ENCODE measurements at places on chromosomes 16 and 17.

DNA sequence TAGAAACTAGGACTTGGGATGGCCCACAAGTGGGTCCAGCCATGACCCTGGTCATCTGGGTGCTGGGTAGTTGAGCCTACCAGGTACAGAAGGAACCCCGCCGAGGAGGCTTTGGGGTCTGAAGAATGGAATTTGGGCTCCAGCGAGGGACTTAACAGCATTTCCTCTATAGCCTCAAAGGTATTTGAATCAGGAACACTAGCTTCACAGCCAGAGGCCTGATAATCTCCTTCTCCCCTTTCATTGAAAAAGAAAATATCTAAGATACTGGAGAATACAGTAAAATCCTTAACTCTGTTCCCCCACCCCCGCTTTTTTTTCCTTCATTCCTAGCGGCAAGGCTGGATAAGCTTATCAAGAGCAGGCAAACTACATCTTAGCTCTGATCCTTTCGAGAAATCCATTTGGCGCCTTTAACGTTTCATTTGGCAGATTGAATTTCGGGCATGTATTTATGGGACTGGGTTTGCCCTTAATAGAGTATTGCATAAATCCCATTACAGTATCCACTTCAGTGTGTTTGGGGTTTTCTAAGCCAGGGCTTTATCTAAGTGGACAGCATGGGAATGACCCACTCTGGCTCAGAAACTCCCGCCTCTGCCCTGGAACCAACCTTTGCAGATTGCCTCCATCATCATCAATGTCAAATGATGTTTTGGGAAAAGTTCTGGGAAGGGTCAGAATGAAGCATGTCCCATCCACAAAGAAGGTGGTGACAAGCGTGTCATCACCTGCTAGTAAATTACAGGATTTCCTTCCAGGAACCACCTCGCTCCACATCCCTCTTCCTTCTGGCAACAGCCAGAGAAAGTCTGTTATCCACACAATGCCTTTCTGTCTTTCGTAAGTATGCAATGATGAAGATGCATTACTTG, 36.9 kb downstream of the XYLT1 start:
- DNase-seq: peak; percentile 53

GRCh38 chr17:80287806-80288567, 27.3 kb downstream of the RNF213 start:
- no peak for DNase-seq

DNA sequence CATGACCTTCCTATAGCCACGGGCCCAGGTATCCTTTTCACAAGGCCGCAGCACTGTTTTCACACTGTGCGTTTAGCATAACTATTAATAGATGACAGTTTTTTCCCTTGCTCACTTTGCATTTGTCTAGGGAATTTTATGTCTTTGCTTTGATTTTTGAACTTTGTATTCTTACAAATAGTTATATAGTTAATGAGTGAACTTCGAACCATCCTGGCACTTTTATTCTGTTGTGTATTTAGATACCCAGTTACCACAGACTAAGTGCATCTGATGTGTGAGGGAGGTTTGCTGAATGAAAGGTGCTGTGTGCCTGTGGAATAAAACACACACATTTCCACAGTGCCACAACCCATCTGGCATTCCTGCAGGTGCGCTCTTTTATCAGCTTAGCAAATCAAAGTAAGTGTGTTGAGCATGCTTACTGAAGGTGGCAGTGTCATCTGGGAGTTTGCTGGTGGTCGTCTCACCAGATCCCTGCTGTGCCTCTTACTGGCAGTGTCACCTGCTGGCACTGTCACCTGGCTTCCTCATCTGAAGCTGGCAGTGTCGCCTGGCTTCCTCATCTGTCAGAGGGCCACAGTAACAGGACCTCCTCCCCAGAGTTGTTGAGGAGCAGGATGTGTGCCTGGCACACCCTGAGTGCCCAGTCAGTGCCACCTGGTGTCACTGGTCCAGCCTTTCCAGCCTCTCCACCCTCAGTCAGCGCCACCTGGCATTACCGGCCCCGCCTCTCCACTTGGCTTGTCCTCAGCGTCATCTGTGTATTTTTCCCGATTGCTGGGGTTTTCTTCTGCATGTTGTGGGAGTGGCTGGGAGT, 37.6 kb downstream of the USP10 start:
- peak; percentile 50 for DNase-seq

GRCh38 chr17:46106966-46107644, 86.1 kb downstream of the KANSL1 start:
- no peak for DNase-seq

- DNase-seq: no peak
Measured at GRCh38 chr17:66435182-66435581, 132.8 kb downstream of the PRKCA start.

DNA sequence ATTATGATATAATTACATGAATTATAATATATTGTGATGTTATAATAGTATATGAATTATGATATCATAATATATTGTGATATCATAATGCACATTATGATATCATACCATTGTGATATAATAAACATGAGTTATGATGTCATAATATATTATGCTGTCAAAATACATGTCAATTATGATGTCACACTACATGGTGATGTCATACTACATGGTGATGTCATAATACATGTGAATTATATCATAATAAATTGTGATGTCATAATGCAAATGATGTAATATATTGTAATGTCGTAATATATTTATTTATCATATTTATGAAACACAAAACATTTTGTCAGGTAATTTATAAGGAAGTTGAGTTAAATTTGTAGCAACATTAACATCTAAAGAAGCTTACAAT, 1950.1 kb downstream of the TP53TG3F start:
- DNase-seq: no peak

DNA sequence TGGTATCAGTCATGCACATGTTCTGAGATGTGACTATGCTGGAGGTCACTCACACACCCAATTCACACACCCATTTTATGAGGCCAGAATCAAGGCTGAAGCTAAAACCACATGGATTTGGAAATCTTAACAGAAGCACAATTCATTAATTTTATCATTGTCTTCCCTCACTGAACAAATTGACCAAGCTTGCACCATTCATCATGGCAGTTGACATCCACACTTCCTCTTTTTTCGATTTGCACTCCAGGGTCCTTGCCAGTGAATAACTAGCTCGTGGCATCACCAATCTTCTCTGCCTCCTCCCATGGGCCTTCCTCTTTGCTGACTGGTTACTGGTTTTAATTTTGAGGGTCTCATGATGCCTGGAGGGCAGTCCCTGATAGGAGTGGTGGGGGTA, 123.0 kb upstream of the ASIC2 start:
- no peak for DNase-seq

- no peak for DNase-seq
Measured at GRCh38 chr16:48958681-48959080, 323.0 kb downstream of the CBLN1 start.

- DNase-seq: no peak
Measured at GRCh38 chr16:5056352-5056751, 9.4 kb downstream of the C16orf89 start.

DNA sequence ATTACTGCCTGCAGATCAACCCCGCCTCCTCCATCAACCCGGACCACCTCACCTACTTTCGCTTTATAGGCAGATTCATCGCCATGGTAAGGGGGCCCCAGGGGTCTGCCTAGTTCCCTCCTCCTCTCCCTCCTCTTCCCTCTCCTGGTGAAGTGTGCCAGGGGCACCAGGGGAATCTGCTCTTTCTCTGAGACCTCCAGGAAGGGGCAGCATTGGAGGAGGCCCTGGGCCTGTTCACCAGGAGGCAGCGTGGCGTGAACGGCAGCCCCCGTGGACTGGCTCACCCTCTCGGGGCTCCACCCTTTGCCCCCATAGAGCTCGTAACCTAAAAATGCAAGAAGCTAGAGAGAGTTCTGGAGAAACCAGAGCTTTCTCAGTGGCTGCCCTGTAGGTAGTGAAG, 17.1 kb upstream of the CLEC18A start:
- no peak for DNase-seq

DNA sequence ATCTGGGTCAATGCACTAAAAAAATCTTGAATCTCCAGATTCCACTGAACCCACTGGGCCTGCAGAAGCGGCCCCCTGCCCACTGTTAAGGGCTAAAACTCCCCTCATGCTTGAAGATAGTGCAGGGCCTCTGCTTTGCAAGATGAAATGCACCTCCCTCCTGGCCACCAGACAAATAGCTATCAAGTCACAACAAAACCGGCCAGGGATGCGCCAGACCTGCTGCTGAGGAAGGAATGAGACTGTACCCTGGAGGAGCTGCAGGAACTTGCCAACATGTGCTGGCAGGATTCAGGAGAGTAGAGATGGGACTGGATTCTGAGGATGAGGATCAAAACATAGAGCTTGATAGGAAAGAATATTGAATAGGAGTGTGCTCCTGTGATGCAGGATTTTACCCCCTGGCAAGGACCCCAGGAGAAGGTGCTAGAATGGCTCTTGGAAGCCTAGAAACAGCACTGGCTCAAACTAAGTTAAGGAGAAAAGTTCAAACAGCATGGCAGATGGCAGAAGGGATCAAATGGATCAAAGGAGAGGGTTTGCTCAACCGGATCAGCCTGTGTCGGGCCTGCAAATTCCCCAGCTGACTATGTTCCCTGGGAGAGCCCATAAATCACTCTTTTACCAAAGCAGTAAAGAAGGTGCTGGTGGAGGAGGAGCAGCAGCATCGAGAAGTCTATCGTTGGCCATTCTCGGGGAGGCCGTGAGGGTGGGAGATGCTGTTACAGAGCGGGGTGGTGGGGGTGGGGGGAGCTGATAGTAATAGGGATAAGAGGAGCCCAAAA, 27.2 kb upstream of the XYLT2 start:
- DNase-seq: no peak

DNA sequence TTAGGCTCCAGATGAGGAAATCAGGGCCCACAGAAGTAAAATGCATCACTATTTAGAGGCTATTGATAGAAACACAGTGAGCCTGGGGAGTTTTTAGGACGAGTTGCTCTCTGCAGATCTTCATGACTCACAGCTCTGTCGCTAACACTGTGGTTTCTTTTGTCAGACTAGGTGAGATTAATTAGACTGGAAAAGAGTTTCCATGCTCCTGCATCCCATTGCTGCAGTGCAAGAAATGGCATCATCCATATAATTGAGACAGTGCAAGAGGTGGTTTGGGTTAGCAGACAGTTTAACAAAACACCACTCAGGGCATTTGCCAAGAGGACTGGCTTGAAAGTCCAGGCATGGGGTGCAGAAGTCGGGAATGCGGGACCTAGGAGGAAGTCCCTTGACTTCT, 198.8 kb upstream of the CACNG5 start:
- no peak for DNase-seq

DNA sequence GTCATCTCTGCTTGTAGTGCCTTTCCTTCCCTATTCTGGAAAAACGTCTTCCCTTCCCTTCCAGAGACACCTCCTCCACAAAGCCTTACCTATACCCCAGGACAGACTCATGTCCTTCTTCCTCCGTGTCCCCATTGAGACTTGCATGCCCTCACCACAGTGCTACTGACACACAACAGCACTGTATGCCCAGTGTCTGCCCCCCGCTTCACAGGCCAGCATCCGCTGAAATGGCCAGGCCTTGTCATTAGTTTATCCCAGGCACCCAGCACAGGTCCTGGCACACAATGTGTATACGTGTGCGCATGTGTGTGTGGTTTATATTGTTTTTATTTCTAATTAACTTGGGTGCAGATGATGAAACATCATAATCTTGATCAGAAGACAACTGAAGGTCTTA, 130.1 kb upstream of the CCL2 start:
- no peak for DNase-seq

- DNase-seq: no peak
Measured at GRCh38 chr17:57999010-57999495, 8.0 kb downstream of the SRSF1 start.

- no peak for DNase-seq
Measured at GRCh38 chr17:49914096-49914490, 54.9 kb upstream of the DLX4 start.

- DNase-seq: no peak
Measured at GRCh38 chr17:37083456-37083855, 134.7 kb downstream of the AATF start.

DNA sequence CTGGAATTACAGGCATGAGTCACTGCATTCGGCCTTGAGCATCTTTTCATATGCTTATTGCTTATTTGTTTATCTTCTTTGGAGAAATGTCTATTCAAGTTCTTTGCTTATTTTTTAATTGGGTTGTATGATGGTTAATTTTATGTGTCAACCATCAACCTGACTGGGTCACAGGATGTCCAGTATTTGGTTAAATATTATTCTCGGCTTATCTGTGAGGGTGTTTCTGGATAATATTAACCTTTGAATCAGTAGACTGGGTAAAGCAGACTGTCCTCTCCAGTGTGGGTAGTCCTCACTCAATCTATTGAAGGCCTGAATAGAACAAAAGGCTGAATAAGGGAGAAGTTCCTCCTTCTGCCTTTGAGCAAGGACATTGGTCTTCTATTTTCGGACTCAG, 142.0 kb downstream of the SSH2 start:
- no peak for DNase-seq

GRCh38 chr16:89545831-89546574, 14.5 kb upstream of the RPL13 start:
- DNase-seq: no peak

GRCh38 chr16:67148656-67149275, 2.0 kb downstream of the B3GNT9 start:
- DNase-seq: no peak

- DNase-seq: no peak
Measured at GRCh38 chr17:31048780-31049179, 46.0 kb upstream of the NF1 start.

DNA sequence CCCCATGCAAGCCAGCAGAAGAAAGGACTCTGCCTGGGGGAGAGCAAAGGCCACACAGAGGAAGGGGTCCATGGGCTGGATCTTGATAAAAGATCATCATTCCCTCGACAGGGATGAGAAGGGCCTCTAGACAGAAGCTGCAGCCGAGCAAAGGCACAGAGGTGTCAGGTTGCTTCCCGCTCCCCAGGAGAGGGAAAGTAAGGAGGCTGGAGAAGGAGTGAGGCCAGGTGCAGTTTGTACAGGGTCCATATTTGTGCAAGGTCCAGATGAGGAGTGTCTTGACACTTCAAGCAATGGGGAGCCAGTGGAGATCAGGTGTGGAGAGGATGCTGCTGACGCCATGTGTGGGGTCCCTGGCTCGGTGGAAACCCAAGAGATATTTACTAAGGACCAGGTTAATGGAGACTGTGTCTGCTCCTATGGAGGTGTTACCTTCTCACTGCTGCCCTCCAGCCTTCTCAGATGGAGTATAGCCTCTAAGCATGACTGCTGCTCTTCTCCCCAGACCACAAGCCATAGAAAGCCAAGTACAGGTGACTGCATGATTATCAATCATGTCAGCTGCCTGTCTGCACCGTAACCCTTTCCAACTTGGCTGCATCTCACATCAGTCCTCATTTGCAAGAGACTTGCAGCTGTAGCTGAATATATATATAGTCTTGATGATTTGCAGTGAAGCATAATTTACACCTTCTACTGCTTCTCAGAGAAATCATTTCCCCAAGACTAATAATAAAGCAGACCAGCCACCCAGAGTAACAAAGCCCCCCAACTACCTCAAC, 21.1 kb downstream of the GAS7 start:
- DNase-seq: no peak

DNA sequence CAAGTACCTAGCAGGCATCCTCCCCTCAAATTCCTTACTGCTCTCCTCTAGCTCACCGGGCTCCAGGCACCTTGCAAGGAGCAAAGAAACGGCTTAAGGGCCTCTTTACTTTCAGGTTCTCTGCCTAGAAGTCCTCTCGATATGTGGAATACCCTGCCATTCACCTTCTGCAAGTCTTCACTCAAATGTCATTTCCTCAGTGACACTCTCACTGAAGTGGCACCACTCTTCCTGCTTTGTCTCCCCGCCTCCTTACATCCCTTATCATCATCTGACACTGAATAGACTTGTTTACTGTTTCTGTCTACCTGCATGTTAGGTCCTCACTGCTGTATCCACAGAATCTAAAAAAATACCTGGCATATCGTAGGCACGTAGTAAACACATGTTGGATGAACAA, 947 bp downstream of the SLC7A6OS start:
- no peak for DNase-seq

GRCh38 chr16:30895627-30896260, 670 bp upstream of the CTF1 start:
- DNase-seq: peak; percentile 55

Measured in left lung (tissue), 14 donors.